ENCODE measurements at places on chromosomes 4 and X.

DNA sequence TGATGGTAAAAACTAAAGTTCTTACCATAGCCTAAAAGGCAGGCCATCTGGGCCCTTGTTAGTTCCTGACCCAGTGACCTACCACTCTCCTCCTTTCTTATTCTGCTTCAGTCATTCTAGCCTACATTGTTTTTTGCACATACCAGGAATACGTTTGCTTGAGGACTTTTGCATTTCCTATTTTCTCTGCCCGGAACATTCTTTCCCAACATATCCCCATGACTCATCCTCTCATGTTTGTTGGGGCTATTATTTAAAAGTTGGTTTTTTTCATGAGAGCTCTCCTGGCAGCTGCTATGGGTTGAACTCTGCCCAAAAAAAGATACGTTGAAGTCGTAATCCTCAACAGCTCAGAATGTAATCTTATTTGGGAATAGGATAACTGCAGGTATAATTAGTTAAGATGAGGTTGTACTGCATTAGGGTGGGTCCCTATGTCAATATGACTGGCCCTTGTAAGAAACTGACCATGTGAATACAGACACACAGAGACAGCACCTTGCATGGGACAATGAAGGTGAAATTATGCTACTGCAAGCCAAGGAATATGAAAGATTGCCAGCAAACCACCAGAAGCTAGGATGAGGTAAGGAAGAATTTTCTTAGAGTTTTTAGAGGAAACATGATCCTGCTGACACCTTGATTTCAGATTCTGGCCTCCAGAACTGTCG lies 138.3 kb upstream of the PDHA2 start:
- peak; percentile 4 for DNase-seq

GRCh38 chr4:86033171-86033570 lies 326.7 kb downstream of the MAPK10 start:
- no peak for DNase-seq

DNA sequence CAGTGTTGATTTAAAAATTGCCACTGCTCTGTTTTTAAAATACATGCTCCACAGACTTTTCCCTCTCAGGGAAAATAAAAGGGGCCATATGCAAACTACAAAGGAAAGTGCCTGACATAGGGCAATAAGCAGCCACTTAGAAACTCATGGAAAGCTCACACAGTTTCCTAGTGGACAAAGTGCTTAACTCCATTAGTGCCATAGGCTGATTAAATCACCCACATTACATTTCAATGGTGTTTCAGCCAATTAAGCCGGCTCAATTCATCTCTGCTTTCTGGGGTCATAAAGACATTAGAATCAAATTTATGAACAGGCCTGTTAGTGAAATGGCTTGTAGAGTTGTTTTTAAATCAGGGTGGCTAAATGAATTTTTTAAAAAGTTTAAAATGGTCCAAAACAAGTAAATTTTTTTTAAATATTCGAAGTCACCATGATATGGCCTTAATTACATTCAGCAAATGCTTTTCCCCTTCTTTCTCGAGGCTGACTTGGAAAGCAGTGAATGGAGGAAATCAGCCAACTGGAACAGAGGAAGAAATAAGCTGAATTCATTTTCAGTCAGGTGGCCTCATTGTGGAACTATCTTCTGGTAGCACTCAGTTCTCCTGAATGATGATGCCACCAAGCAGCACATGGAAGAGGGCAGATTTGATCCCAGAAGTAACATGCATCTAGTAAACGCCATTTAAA lies 2305.1 kb upstream of the AGA start:
- DNase-seq, result no peak

DNA sequence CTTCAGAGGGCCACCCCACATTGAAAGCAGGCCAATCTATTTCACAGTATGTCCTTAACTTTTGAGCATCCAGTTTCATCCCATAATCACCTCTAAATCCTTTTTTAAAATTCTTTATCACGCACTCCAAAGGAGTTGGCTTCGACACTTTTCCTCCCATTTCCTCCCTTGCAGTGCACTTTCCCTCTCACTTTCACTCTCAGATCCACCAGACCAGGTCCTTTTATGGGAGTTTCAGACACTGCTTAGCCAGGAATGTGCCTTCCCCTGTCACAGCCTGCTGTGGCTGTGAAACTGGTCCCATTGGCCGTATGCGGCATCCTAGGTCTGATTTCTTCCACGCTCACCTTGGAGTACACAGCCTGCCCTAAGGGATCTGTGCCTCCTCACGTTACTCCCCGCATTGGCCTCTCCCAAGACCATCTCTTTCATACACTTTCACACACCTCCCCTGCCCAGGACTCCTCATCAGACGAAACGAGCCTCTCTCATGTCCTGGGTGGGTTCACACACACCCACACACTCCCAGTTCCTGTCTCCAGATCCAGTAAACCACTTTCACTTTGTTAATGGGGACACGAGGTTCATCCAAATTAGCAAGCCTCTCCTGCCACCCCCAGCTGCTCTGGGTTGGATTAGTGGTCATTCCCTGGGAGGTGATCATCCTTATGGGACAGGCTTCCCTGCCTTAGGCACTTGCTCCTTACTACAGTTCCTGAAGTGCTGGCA lies 10.0 kb upstream of the RHOXF2B start:
- DNase-seq, result no peak
